ENCODE measurements at places on chromosomes 12 and 14.

DNA sequence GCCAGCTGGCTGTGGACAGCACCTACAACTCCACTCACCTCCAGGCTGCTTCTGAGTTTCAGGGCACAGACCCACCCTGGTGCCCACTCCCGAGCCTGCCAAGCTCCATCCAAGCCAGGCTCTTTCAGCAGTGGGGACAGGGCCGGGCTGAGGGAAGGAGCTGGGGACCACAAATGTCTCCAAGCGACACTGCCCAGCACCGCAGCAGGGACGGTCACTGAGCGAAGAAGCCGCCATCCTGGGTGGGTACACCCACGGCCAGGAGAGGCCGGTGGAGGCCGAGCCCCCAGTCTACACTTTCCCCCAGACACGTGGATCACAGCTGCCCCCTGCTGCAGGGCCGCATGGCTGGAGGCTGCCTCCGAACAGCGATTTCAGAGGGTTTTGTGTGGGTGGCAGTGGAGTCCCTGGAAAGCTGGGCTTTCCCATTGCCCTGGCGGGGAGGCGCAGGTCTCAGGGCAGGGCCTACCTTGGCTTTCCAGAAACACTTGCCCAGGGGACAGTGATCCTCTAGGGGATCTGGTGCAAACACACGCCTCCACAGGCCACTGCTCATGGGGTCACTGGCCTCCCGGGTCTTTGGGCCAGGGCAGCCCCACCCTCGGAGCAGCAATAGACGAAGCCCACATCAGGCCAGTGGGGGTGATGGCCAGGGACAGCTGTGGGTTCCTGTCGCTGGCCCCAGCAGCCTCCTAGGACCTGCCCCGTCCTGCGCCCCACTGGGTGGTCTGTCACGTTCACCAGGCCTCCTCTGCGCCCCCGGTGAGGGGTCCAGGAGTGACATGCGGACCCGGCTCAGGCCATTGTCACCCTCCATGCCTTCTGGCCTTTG is 1.2 kb upstream of the GPR132 start:
- DNase-seq = no peak

DNA sequence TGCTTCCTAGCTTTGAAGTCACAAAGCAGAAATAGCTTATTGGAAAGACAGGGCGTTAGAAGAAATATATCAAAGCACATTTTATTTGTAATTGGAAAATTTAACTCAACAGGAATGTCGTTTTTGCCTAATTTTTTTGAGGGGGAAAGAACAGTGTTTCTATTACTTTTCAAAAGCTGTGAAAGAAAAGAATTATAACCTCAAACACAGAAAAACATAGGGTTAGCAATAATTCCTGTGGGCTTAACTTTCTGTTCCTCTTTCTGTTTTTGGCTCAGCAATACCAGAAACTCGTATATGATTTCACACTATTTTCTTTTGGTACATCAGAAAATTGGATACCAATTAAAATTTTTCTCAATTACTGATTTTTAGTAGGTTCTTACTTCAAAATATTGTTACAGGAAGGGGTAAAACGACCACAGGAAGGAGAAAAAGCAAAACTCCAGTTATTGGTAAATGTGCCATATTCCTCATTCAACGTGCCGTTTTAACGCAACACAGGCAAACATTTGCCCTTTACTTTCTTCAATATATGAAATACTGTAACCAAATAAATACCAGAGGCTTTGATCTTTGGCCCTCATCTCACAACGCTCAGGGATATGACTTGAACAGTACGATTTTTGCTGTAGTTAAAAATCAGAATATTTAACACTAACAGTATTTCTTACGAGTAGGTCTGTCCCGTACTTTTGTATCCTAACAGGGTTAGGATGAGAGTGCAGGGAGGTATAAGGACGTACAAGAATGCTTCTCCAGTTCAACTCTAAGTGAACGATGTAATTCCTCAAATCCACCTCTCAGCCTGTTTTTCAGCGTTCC is 1.3 kb upstream of the RNU6-7 start:
- DNase-seq = no peak

GRCh38 chr14:34851395-34851794 is 23.8 kb downstream of the BAZ1A start:
- no peak for DNase-seq

DNA sequence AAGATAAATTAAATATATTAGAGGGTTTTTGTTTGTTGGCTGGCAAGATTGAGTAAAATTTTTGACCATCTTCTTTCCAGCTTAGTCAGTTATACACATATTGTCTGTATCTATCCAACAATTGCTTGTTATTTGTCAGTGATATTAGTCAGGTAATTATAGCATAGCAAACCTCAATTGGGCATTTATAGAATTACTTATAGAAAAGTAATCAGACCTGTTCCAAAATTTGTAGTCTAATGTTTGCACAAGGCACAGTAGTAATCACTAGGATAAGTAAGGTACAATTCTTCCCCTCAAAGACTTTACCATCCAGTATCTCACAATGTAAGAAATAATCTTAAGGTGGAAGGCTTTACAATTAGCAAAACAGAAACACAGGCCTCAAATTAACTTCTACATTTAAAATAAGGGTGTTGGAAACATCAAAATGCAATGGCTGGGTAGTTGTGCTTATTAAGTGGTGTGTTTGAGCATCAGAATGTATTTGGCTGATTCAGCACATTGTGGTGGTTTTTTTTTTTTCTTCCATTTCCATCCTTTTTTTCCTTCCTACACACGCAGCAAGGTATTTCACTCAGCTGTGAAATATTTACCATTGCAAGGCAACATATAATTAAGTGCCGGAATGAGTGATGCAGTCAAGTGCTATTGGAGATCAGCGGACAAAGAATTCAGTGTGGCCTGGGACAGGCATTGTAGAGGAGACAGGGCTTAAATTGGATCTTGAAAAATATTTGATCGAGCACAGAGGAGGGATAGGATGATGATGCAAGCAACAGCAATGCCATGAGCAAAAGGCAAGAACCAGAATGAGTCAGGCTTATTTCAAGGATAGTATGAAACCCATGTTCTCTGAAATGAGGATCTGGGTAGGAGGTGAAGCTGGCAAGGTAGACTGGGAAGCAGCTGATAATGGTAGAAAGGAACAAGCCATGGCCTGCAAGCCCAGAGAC is 178.2 kb downstream of the AKAP6 start:
- DNase-seq = no peak

DNA sequence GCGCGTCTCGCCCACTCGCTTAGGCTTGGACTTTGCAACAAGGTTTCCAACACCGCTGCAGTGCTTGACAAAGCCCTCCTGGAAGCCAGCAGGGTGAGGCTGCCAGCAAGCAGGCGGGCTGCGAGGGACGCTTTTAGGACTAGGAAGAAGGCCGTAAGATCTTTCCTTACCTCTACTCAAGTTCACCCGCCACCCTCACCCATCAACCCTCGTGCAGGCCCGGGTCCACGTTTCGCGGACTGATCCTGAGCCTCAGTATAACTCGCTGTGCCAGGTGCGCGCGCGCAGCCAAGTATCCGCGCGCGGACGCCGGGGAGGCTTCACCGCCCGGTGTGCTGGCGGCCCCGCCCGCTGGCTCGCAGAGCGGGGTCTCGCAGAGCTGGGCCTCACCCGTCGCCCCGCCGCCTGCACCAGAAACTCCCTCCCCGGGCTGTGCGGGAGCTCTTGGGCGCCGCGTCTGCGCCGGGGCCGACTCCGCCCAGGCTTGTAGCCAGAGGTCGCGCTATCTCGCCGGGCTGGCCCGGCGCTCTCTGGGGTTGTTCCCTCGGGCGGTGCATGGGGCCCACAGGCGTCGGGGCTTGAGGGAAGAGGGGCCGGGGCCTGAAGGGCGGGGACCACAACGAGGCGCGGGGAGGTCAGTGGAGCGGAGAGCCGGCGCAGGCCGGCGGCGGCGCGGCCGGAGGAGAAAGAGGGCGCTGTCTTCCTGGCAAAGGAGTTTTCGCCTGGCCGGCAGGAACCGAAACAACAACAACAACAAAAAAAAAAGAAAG is 7.6 kb upstream of the SIX1 start:
- DNase-seq = peak; percentile 83

DNA sequence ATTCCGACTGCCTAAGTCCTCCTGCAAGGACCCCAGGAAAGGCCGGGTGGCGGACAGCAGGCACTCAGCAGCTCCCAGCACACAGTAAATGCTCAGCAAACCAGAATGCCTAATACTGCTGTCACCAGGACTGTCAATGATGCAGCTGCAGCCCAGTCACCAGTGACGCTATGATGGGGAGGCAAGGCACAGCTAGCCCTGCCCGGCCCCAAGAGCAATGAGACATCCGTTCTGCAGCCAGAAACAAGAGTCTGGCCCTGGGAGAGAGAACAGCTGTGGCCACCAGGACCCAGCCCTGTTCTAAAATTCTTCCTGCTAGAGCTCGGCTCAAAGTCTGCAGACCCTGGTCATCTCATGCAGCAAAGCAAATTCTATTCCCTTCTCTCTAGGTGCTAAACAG is 69.8 kb downstream of the NCOR2 start:
- peak; percentile 69 for DNase-seq

DNA sequence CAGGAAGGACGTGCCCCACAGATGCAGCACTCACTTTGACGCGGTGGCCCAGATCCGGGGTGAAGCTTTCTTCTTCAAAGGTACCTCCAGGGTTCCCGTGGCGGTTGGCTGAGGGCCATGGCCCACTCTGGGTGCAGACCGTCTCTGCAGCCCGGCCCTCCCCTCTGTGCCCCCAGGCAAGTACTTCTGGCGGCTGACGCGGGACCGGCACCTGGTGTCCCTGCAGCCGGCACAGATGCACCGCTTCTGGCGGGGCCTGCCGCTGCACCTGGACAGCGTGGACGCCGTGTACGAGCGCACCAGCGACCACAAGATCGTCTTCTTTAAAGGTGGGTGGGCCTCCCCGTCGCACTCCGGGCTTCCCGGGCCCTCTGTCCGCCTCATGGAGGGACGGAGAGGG is 16.9 kb downstream of the MMP17 start:
- DNase-seq = no peak

DNA sequence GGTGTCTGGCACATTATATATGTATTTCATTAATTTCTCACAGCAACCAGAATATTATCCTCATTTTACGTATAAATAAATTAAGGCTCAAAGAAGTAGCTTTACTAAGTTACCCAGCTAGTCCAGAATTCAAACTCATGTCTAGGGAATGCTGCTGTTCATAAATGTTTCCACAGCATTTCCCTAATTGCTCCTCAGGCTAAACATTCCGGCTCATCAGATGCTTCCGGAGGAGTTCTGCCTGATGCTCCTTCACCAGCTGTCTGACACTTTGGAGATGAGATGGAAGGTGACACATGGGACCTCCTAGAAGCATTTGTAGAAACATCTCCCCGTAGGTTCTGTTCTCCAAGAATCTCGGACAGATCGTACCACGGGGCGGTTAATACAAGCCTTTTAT is 12.1 kb downstream of the KRT85 start:
- no peak for DNase-seq

GRCh38 chr12:28759333-28759732 is 389.7 kb upstream of the FAR2 start:
- no peak for DNase-seq

All from hindlimb muscle (tissue), 1 donor.